IMR-90 (cell line): ENCODE measurements at places on chromosomes 13 and 19.

DNA sequence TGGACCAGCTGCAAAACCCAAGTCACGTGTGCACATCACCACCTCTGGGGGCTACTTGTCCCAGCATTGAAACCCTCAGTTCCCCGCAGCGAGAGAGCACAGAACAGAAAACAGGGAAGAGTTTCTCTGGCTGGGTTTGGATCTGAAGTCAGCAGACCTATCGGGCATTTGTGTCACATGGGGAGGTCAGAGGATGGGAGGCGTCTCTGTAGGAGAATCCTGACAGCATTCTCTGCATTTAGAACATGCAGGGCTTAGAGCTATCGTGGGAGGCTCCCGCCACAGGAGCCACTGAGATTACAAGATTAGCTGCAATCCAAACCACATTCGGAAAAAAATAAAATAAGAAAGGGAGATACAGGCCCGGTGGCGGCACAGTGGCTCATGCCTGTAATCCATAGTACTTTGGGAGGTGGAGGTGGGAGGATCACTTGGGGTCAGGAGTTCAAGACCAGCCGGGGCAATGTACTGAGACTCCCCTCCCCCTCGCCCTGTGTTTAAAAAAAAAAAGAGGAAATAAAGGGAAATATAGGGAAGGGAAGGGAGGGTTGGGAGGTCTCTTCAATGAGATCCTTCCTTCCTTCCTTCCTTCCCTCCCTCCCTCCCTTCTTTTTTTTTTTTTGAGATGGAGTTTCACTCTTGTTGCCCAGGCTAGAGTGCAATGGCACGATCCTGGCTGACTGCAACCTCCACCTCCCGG lies 2.9 kb upstream of the TLE6 start:
- no peak for DNase-seq

DNA sequence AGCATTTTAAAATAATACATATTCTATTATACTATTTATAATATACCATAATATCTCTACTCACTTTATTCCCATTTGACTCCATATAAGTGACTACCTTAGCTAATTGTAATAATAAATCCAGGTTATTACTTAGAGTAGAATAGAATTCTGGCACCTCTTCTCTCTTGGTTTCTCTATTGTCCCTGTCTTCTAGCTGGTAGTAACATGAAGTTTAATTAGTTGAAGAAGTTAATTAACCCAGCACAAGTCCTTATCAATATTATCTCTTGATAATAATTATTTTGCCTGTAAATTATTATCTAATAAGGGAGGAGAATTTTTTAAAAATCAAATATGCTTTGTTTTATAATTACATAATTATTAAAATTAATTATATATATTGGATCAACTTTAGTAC lies 1571.2 kb upstream of the PRR20A start:
- DNase-seq: no peak

DNA sequence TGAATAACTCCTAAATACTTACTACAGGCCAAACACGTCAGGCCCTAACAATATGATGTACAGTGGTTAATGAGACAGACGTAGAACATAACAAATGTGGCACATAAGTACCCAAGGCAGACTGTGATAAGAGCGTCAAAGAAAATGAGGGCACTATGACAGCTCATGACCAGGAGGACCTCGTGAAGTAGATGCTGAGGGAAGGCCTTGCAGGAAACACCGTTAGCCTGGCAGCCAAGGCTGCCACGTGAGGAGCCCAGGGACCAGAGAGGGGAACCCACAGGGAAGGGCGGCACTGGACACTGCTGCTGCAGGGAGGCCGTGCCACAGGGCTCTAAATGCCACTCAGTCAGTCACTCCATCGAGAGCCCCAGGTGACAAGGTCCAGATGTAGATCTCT lies 5.7 kb downstream of the TUBGCP3 start:
- no peak for DNase-seq

- peak; percentile 84 for DNase-seq
These were observed 13.3 kb upstream of the CACNG6 start for GRCh38 chr19:53977991-53978731.

DNA sequence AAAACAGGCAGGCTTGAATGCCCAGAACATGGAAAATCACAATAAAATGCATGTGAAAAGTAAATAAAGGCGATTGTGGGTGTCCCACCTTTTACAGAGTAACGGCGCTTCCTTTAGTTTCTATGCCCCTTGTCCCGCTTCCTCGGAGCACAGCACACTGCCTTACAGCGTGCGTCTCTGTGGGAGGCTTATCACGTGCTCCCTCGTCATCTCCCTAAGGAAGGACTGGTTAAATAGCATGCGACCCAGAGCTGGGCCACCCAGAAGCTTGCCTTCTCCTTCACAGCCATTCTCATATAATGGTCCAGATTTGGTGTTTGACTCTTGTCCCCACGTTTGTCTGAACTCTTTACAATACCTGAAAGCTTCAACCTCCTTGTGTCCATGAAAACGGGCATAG lies 56.6 kb downstream of the LIG4 start:
- DNase-seq: no peak

- DNase-seq: peak; percentile 33
These were observed 962 bp upstream of the IRS2 start for GRCh38 chr13:109787135-109787954.

- DNase-seq: peak; percentile 51
These were observed 449.5 kb downstream of the LIG4 start for GRCh38 chr13:107765724-107766401.

- DNase-seq: peak; percentile 23
These were observed 374.9 kb downstream of the SPRY2 start for GRCh38 chr13:79966059-79966458.

- DNase-seq: peak; percentile 37
These were observed 6.3 kb downstream of the PMIS2 start for GRCh38 chr19:35592226-35592625.

DNA sequence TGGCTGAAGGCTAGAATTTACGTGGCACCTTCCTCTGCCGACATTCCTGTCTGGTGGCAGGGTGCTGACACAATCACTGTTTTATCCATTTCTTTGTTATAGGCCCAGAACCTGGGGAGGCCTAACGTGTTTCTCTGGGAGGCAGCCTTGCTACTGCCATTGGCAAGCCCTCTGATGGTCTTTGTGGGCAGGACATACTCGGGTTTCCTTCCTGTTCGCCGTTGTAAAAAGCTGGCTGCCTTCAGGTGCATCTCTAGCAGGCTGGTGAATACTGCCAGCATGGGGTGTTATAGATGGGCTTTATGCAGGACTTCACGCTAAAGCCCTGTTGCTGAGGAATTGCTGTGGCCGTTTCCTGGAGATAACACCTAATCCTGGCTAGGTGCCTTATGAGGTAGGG lies 28.1 kb downstream of the B3GLCT start:
- no peak for DNase-seq

GRCh38 chr19:19642506-19643157 lies 825 bp downstream of the GMIP start:
- no peak for DNase-seq

- DNase-seq: peak; percentile 28
These were observed 4.3 kb downstream of the HPN start for GRCh38 chr19:35045667-35046300.

DNA sequence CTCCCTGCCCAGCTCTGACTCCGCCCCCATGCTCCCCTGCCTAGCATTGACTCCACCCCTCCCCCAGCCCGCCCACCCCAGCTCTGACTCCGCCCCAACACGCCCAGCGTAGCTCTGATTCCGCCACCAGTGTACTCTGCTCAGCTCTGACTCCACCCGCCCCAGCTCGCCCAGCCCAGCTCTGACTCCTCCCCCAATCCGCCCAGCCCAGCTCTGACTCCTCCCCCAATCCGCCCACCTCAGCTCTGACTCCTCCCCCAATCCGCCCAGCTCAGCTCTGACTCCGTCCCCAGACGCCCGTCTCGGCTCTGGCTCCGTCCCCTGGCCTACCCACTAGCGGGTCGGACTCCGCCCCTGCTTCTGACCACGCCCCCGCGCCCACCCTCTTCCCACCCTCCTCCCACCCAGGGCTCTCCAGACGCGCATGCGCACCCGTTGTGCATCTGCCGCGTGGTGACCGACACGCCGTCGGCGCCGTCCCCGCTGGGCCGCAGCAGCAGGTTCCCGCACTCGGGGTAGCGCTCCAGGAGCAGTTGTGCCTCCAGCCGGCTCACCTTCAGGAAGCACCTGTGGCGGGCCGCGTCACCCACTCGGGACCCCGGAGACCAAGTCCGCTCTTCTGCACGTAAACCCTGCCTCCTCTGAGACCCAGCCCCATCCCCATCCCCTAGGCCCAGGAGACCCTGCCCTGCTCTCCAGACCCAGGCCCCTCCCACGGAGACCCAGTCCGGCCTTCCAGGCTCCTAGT lies 10.2 kb downstream of the STAP2 start:
- peak; percentile 74 for DNase-seq

DNA sequence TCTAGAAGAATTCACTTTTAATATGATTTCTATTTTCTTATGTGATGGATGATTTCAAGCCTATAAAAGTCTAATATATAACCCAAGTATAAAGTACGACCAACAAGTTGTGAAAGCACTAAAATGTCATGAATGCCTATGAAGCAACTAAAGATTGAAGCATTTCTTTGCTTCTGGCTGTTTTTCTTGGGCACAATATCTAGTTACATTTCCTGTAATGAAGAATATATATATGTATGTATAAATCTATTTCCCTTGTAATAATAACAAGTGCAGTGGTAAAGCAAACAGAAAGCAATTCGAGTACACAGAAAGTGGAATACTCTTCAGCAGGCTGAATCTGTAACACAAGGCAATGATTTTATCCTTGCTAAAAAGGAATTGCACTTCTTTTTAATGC lies 5.4 kb downstream of the PCDH20 start:
- no peak for DNase-seq

GRCh38 chr19:18796239-18796638 lies 5.1 kb upstream of the COMP start:
- DNase-seq: no peak

DNA sequence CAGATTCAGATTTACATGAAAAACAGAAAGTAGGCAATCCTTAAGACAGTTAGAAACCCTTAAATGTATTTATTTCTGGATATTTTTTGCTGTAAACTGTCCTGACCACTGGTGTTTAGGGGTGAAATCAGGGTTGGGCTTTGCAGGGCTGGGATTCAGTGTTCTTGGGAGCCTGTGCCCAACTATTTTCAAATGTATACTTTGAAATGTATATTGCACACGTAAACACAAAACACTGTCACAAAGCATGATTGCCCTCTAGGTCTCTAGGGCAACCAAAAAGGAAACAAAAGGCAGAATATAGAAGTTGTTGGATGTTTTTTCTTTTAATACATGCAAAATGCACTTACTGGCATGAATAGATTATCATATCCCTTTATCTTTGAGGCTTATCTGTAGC lies 1185.4 kb downstream of the DIAPH3 start:
- DNase-seq: no peak

GRCh38 chr13:99151516-99151915 lies 49.1 kb upstream of the UBAC2 start:
- DNase-seq: peak; percentile 41

DNA sequence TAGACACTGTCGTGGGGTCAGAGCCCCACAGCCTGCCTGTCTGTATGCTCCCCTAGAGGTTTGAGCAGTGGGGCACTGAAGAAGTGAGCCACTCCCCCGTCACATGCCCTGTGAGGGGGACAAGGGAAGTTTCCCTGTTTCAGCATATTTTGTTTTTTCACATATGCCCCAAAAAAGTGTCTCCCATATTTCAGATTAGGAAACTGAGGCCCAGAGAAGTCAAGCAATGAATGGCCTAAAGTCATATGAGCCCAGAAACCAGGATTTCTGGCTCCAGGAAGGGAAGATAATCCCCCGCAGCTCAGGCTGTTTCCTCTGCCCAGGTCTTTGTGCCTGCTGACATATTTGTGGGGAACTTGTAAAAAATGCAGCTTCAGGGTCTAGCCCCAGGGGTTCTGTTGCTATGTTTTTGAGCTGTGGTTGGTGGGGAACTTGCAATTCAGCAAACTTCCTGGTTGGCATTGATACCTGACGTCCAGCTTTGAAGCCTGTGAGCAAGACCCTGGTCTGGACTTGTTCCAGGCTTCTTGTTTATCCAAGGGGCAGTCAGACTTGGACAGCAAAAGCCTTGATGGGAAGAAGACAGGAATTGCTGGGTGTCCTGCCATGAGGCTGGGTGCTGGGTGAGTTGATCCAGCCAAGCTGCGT lies 9.5 kb downstream of the RASL11A start:
- DNase-seq: no peak

DNA sequence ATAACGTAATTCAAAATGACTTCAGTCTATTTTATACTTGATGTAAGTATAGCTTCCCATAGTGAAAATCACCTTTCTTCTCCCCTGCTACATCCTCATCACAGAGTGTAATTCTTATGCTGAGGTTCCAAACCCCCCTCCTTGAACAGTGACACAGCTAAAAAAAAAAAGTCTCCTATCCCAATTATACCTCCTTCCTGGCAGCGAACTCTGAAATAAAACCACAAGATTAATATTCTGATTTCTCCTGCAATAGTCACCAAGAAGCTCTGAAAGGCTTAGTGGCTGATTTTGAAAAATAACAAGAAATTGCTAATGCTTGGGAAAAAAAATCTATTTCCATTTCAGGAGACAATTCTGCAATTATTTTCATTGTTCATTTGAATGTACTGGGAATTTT lies 36.3 kb downstream of the EFNB2 start:
- DNase-seq: no peak

- DNase-seq: peak; percentile 46
These were observed 22.3 kb upstream of the SLC46A3 start for GRCh38 chr13:28741084-28741491.

DNA sequence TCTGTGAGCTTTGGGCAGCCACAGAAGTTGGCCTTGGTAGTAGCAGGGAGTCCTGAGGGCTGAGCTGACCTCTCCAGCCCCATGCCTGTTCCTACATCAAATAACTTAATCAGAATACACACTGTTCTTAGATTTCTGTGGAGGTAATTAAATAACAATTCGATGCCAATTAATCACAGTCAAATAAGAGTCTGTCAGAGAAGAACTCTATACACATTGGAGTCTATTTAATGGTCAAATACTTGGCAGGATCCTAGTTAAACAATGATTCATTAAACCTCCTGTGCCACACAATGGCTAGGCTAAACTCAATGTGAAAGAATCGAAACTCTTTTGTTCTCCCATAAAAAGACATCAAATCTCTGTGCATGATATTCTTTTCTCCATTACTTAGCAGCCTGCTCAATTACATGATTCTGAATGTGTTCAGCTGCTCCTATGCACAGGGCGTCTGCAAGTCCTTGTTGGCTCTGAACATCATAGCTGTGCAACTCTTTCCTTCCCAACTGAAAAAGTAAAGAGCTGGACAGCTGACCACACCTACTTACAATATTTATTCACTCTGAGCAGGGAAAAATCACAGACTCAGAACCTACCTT lies 173.1 kb downstream of the ABCC4 start:
- DNase-seq: no peak

GRCh38 chr13:34307607-34308006 lies 489.7 kb downstream of the RFC3 start:
- DNase-seq: no peak

DNA sequence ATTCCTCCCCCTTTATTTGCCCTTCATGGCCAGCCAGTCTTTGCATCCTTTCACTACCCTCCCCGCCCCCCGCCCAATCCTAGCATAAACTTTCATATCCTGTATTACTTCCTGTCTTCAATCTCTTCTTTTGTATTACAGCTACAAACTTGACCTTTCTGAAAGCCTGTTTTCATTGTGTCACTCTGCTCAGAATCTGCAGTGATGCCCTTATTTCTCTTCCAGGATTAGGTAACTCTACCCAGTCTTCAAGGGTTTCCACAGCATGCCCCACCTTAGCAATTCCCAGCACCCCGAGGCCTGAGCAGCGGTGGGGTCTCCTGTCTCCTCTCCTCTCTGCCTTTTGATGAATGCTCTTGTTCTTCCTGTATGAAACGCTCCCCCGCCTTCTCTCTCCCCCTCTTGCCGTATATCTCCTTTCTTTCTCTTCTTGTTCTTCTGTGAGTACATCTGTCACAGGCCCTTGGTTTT lies 145.6 kb downstream of the SHISA2 start:
- DNase-seq: no peak
